ENCODE measurements at places on chromosomes 4 and X. TPM values are rescaled to one million over a fixed set of nuclear protein-coding genes. Genes with fewer than 3 reads are reported as not detected.

Gene CT47A7
- not detected for total RNA-seq

- no peak for DNase-seq
Observed at GRCh38 chr4:57124145-57124544, 14.0 kb upstream of the IGFBP7 start.

- DNase-seq, result peak; percentile 88
Observed at GRCh38 chr4:212438-213188, 88.3 kb downstream of the ZNF718 start.

Gene LRP2BP
- 2.6 TPM for total RNA-seq

- peak; percentile 51 for DNase-seq
Observed at GRCh38 chr4:61200187-61200915, at the start of gene ADGRL3. Gene ADGRL3 (plus strand): TSS chr4:61200326.

Gene NR3C2
- total RNA-seq, result 24.7 TPM

Gene C4orf50
- not detected for total RNA-seq

Measured in Right ventricle myocardium superior (tissue), 1 donor.